ENCODE measurements at places on chromosomes 16 and 17.

- DNase-seq: peak; percentile 20
These were observed 10.6 kb upstream of the TERF2 start for GRCh38 chr16:69396187-69397061.

GRCh38 chr16:17105239-17105797 is 365.4 kb downstream of the XYLT1 start:
- no peak for DNase-seq

DNA sequence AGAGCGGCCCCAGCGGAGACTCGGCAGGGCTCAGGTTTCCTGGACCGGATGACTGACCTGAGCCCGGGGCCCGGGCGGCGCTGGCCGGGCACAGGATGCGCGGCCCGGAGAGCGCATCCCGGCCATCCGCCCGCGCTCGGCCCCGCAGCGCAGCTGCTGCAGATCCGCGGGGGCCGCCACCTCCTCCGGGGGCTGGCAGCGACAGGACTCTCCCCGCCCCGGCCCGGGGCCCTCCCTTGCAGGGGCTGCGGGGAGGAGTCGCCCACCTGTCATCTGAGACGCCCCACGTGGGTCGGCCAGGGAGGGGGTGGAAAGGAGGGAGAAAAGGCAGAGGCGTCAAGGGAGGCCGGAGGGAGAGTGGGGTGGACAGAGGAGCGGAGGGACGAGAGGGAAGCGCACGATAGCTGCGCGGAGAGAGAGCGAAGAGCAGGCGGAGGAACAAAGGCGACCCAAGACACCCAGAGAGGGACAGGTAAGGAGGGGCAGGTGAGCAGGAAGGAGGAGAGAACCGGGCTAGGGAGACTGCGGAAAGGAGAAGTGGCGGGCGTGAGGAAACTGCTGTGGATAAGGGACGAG is 471 bp upstream of the PRKAR1A start:
- DNase-seq: peak; percentile 60

GRCh38 chr17:38796451-38797157 is 2.8 kb downstream of the PIP4K2B start:
- DNase-seq: no peak

DNA sequence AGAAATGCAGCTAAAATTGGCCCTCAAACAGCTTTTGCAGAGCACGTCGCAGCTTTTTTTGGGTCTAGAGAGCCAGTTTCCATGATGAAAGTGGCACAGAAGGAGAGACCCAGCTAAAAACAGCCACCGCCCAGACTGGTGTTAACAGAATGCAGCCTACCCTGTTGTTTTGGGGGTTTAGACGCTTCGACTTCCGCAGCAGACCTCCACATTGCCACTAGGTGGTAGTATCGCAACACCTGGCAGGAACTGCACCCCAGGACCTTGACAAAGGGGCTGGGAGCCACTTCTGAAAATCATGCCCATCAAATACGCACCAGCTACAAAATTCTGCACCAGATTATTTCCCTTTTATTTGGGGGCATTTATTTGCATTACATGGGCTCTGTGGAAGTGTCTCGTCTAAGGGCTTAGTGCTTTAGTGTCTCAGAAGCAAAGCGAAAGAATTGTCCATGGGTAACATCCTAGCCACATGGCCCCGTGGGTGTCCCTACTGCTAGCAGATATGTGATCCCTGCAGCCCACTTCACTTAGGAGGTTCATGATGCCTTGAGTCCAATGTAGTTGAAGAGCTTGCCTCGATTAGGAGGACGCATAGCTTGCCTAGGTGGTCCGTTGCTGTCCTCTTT is 167.1 kb downstream of the HAPSTR1 start:
- no peak for DNase-seq

DNA sequence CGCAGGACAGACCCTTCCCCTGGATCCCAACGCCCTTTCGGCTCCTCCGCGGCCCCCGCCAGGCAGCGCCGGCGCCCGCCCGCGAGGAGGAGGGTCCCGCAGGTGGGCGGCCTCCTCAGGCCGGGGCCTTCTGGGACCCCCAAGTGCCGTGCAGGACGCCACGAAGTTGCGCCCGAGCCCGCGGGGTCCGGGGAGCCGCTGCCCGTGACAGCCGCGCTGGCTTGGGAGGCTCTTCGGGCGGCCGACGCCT is 504 bp downstream of the ERN1 start:
- DNase-seq: peak; percentile 9

- DNase-seq: no peak
These were observed 14.6 kb downstream of the USP22 start for GRCh38 chr17:21028192-21028591.

DNA sequence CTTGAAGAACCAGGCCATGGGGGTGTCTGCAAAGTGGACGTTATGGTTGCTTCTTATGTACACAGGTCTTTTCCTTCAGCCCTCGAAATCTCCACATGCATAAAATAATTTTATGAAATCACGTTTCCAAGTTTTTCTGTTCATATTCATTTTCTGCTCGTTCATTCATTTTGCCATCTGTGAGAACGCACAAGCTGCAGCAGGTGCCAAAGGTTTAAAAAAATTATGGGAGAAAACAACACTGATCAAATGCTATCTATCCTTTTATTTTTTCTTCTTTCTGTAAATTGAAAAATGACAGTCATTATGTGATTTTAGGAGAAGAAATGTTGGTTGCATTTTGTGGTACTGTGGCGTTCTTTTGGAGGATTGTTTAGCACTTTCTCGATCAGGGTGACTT is 15.5 kb downstream of the SPACA3 start:
- no peak for DNase-seq

- DNase-seq: no peak
These were observed 14.2 kb downstream of the APOH start for GRCh38 chr17:66214884-66215528.

DNA sequence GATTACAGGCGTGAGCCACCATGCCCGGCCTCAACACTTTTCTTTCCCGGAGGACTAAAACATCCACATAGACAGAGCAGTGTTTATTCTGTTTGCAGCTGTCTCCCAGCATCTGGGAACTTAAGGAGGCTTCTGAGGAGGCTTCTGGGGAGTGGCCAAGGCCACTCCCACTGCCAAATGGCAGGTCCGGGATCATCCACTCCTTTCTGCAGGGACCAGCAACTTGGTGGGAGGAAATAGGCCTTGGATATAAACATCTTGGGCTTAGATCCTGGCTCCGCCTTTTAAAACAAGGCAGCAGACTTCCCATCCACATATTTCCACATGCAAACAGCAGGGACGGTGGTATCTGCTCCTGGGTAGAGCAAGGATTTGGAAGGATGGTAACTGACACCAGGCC is 14.1 kb upstream of the SPATA32 start:
- DNase-seq: no peak

DNA sequence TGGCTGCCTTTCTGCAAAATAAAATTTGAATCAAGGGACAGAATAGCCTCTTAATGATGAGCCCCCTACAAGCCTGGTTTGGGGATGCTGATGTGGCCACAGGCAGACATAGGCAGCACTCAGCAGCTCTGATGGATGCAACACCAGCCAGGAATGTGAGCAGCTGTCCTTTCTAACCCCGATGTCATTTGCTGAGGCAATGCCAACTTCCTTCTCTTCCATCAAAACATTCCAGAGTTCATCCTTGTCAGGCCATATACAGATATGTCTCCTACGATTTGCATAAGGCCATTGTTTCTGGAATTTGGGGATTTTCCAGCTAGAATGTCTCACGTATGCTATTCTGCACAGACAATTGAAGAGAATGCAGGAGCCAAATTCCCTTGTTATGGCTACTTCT is 52.1 kb upstream of the MYOCD start:
- DNase-seq: no peak

GRCh38 chr16:30166202-30166902 is 17.1 kb upstream of the CORO1A start:
- no peak for DNase-seq

- DNase-seq: no peak
These were observed 744 bp upstream of the PLXDC1 start for GRCh38 chr17:39151943-39152818.

DNA sequence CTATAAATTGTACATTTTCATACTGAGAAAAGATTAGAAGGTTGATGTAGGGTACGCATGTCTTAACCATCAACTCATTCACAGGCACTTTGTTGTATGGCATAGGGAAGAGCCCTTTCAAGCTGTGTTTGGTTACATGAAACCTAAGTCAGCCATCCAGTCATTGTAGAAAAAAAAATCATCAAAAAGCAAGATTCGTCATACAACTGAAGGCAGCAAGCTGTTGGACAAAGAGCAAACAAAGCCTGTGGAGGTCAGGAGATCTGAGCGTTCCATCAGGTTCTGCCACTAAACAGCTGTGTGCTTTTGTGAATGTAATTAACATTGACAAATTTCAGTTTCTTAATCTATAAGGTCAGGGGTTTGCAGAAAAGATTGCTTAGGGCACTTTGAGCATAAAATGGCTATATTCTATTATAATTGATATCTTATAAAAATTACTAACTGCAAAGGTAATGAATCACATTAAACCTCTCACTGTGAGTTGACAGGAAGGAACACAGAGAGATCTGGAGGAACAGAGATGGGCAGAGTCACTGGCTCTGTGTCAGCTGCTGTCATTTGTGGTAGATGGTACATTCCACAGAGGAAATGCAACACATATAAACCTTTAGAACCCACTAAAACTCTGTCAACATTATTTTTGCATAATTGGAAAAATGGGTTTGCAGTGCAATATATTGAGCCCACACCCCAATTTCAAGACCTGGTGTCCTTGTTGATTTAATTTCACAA is 66.3 kb upstream of the MYOCD start:
- DNase-seq: no peak

DNA sequence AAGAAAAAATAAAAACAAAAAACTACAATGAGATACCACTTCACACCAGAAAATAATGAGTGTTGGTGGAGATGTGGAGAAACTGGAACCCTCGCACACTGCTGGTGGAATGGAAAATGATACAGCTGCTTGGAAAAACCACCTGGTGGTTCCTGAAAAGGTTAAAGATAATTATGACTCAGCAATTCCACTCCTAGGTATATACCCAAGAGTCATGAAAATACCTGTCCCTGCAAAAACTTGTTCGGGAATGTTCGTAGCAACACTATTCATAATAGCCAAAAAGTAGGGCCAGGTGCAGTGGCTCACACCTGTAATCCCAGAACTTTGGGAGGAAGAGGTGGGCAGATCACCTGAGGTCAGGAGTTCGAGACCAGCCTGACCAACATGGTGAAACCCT is 8.1 kb upstream of the ITGAE start:
- no peak for DNase-seq

GRCh38 chr17:64327201-64327930 is 63.3 kb downstream of the PECAM1 start:
- DNase-seq: no peak

DNA sequence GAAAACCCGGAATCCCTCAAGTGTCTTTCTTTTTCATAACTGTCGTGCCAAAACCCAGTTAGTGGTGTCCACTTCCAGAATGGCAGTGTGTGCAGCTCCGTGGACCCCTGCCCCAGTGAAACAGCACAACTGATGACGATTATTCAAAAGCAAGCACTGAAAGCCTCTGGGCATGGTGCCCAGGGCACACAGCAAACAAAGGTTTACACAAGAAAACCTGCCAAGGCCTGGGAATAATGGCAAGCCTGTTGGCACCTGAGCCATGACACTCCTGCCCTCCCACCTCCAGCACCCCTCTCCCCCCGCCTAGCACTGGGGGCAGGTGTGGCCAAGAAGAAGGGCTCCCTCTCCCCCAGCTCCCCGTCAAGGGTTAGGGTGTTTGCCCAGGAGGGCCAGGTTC is 2.8 kb downstream of the PKMYT1 start:
- DNase-seq: no peak

DNA sequence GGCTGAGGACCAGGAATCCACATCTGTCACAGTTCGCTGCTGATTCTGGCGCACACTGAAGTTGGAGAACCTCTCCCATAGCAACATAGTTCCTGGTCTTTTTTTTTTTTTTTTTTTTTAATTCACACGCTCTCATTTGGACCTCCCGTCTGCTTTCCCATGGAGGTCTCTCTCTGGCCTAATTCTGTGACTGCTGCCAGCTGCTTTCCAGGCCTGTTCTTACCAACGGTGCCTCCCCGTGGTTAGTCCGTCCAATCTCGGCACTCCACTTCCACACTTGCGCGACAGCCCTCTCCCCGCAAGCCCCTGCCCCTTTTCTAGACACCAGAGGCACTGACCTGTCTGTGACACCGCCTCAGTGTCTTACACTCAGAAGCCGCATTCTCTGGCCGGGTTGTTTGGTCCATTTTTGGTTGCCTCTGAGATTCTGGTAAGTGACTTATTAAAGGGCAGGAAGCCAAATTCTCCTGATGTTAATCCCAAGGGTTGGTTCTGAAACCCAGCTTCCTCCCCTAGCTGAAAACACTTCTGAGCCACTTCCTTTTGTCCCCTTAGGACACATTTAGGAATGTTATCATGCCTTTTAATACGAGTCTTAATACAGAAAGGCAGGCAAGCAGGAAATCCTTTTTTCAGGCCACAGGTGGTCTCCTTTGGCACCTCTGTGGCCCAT is 1.1 kb upstream of the AKTIP start:
- DNase-seq: no peak

DNA sequence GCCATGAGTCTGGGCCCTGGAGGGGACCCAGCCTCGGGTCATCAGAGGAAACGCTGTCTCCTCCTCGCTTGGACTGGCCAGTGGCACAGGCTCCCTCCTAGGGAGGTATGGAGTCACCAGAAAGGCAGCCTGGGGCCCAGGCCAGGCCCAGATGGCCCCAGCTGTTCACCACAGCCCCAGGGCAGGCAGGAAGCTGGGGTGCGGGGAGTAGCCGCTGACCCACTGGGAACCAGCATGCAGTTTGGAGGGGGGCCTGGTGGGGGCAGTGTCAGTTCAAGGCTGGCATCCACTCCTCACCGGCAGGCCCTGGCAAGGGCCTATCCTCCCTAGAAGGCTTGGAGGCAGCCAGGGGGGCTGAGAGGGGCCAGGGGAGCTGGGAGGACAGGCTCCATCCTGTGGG is 48.8 kb downstream of the SDK2 start:
- no peak for DNase-seq

DNA sequence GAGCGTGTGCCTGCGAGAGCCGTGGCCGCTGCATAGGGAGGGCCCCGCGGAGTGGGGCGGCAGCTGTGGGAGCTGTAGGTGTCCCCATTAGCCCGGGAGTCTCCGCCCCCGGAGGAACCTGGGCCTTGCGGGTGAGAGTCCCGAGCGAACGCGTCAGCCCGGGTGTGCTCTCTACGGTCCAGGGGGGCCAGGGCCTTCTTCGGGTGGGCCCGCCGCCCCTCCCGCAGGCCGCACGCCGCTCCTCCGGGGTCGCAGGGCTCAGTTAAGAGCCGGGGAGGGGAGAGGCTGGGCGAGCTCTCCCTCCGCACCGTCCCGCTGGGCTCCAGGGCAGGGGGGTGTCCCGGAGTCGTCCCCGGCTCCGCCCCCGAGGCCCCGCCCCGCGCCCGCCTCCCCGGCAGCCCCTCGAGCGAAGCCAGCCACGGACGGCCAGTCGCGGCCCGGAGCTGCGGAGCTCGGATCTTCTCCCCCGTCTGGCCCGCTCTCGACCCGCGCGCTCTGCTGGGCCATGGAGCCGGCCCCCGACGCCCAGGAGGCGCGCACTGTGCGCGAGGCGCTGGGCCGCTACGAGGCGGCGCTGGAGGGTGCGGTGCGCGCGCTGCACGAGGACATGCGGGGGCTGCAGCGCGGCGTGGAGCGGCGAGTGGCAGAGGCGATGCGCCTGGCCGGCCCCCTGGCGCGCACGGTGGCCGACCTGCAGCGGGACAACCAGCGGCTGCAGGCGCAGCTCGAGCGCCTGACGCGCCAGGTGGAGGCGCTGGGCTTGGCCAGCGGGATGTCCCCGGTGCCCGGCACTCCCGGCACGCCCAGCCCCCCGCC is at the start of gene SMTNL2:
Gene SMTNL2 (plus strand): TSS at position 429 of the 816 bp plus-strand sequence. CDS start 77 bp downstream, at position 506.
- DNase-seq: no peak

- no peak for DNase-seq
These were observed 62.5 kb downstream of the JPH3 start for GRCh38 chr16:87664792-87665191.
